Activated CD4-positive, alpha-beta T cell treated with anti-CD3 and anti-CD28 coated beads, Interleukin-2, amount 10 ng/mL, durations not matched to agents 7 days and 5 days (primary cell): ENCODE measurements at places on chromosomes 2 and 18. TPM values are rescaled to one million over a fixed set of nuclear protein-coding genes. Genes with fewer than 3 reads are reported as not detected.

The CKAP2L gene
- 78.1 TPM for total RNA-seq

The CCDC85A gene
- total RNA-seq, result not detected

The CNTNAP5 gene
- total RNA-seq, result not detected

The ZAP70 gene
- total RNA-seq, result 337 TPM

The MBP gene
- total RNA-seq, result 133 TPM

The CCDC148 gene
- total RNA-seq, result 0.15 TPM

The LOXL3 gene
- 0.12 TPM for total RNA-seq

The TDRD15 gene
- total RNA-seq, result not detected

The CNGA3 gene
- not detected for total RNA-seq

The BUB1 gene
- 118 TPM for total RNA-seq

The OXER1 gene
- not detected for total RNA-seq

The AMER3 gene
- not detected for total RNA-seq

The IL1F10 gene
- not detected for total RNA-seq

The CIB4 gene
- total RNA-seq, result not detected

The EGR4 gene
- not detected for total RNA-seq

The RNF125 gene
- 36.0 TPM for total RNA-seq

The FHOD3 gene
- not detected for total RNA-seq

The ICOS gene
- total RNA-seq, result 63.6 TPM

The SEPTIN10 gene
- total RNA-seq, result 1.7 TPM

The WNT10A gene
- 0.10 TPM for total RNA-seq

The RGPD4 gene
- 0.02 TPM for total RNA-seq

The SLC23A3 gene
- 2.8 TPM for total RNA-seq

The RIT2 gene
- total RNA-seq, result not detected

The HOXD11 gene
- total RNA-seq, result not detected

The DPP10 gene
- not detected for total RNA-seq

The SIX3 gene
- not detected for total RNA-seq

The PSD4 gene
- total RNA-seq, result 329 TPM

The HRH4 gene
- total RNA-seq, result 0.21 TPM

The MC4R gene
- total RNA-seq, result not detected

The DNER gene
- total RNA-seq, result not detected

The TGFA gene
- total RNA-seq, result not detected

The HAAO gene
- not detected for total RNA-seq

The SOX11 gene
- not detected for total RNA-seq

The MAPK4 gene
- not detected for total RNA-seq

The LOXHD1 gene
- total RNA-seq, result 0.35 TPM

The ZNF396 gene
- total RNA-seq, result 0.77 TPM

The ARHGEF4 gene
- total RNA-seq, result 0.47 TPM

The LAMA3 gene
- 0.20 TPM for total RNA-seq

The ST3GAL5 gene
- 36.3 TPM for total RNA-seq

The C2orf81 gene
- 3.0 TPM for total RNA-seq

The AGBL5 gene
- 17.9 TPM for total RNA-seq

The TLX2 gene
- 0.52 TPM for total RNA-seq

The B3GNT7 gene
- not detected for total RNA-seq

The PLGLB1 gene
- total RNA-seq, result 4.7 TPM

The TNFAIP6 gene
- total RNA-seq, result not detected

The CAVIN2 gene
- total RNA-seq, result not detected
